Skeletal muscle cell (primary cell): ENCODE measurements at places on chromosomes 3 and 15.

DNA sequence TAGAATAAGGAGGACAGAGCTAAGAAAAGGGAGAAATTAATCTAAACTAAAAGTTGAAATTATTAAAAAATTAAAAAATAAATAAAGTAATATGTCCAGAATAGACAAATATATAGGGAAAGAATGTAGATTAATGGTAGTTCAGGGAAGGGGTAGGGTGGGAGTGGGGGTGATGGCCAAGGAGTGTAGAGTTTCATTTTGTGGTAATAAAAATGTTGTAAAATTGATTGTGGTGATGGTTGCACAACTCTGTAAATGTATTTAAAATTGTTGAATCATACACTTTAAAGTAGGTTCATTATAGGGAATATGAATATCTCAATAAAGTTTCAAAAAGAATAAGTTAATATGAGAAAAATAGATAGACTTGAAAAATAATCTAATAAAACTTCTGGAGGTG is 21.0 kb upstream of the FNDC3B start:
- no peak for DNase-seq

GRCh38 chr3:185071287-185071800 is 81.5 kb downstream of the C3orf70 start:
- no peak for DNase-seq

DNA sequence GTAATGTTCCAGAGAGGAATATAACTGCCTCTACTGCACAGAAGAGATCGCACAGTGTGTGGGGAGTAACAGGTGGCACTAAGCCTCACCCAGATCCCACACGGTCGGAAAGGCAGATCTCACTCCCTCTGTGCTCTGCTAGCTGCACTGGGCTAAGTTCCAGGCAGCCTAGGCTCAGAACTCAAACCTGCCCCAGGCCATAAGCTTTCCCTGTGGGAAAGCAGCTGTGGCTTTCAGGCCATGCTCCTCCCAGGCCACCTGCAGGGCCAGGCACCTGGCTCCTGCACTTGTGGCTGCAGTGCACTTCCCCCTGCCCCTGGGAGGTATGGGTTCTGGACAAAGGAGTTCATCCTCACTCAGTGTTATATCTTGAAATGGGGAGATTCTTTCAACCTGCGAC is 27.5 kb downstream of the PCCB start:
- no peak for DNase-seq

GRCh38 chr3:119219069-119219468 is 21.6 kb downstream of the B4GALT4 start:
- no peak for DNase-seq

DNA sequence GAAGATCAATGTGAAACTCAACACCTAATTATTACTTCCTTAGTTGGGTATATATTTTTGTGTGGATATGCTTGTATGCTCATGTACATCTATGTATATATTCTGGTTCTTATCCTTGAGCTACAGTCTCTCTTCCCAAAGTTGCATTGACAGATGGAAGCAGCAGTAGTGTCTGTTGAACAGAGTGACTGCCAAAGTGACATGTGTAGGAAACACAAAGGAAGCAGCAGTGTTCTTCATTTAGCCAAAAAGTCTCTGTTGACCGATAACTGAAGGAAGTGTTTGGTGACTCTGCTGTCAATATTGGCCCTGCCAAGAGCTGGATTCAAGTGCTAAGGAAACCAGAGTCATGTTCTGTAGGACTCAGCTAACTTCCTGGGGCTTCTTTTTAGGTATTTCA is 123.8 kb downstream of the C3orf70 start:
- DNase-seq = no peak

- no peak for DNase-seq
These were observed 102.1 kb downstream of the SRGAP3 start for GRCh38 chr3:9147215-9147895.

GRCh38 chr3:95172164-95172943 is 1109.5 kb downstream of the NSUN3 start:
- DNase-seq = no peak

DNA sequence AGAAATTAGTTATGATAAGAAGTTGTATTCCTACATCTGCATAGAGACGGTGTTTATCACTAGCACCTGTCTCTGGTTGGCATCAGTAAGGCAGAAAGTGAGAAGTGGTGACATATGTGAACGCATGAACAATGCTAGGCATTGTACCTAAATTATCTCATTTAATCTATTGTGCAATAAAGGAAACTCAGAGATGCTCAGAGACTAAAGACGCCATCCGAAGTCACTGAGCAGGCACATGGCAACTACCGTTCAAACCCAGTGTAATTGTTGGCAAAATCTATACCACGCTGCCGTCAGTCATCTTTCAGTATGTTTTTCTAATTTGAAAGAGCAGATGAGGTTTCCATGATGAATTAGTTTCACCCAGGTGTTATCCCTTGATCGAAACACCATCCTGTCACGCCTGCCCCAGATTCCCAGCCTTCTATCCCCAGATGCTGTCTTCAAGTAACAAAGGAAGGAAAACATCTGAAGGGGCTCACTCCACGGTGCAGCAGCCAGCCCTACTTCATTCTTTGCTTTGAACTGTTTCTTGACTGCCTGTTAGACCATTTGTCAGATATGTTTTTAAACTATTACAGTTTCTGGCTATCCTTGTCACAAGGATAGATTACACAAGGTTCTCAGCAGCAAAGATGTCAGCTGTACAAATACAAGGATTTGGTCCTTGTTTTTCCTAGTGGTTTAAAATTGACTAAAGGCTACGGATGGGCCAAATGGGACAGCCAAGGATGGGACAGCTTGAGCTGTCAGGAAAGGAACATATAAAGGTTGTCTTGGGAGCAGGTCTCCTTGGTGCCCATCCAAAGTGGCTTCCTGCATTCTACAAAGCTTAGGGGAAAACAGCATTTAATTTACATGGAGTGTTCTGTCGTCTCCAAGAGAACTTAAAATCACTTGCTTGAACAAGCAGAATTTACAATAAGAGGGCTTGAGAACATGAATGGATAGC is 99.1 kb downstream of the TMEM108 start:
- no peak for DNase-seq

- no peak for DNase-seq
These were observed 272.4 kb upstream of the TPM1 start for GRCh38 chr15:62770111-62770660.

- DNase-seq = no peak
These were observed 107.4 kb downstream of the TBL1XR1 start for GRCh38 chr3:177089901-177090300.

- DNase-seq = no peak
These were observed 64.2 kb downstream of the ECT2 start for GRCh38 chr3:172814738-172815137.

GRCh38 chr3:150074277-150074676 is 103.6 kb upstream of the PFN2 start:
- DNase-seq = no peak

- no peak for DNase-seq
These were observed 22.5 kb downstream of the KCTD6 start for GRCh38 chr3:58514405-58514804.

- peak; percentile 88 for DNase-seq
These were observed 25.6 kb upstream of the GPR171 start for GRCh38 chr3:151228666-151229040.

DNA sequence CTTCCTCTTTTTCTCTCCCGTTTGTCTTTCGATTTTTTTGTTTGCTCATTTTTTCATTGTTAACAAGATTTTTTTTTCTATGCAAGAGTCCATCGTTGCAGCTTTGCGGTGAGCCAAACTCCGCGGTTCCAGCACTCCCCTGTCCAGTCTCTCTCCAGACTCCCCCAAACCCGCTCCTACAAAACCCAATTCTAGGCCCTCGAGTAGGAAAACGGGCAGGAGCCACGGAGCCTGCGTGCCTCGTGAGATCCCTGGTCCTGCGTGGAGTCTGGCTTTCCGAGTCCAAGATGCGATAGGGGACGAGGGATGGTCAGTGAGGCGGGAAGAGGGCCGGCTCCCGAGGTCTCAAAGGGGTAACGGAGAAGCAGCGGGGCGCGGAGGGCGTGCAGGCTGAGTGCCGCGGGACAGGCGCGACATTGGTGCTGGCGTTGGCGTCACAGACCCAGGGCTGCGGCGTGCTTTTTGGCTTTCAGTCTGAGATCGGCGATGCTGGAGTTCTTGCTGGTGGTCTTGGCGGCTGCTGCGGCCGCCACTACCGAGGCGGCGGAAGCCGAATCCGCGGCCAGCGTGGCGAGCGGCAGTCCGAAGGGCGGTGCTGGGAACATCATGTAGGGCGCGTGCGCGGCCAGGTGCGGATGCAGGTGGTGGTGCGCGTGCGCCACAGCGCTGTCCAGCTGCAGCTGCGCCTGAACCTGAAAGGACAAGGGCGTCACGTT is 8.5 kb downstream of the SHOX2 start:
- DNase-seq = no peak

DNA sequence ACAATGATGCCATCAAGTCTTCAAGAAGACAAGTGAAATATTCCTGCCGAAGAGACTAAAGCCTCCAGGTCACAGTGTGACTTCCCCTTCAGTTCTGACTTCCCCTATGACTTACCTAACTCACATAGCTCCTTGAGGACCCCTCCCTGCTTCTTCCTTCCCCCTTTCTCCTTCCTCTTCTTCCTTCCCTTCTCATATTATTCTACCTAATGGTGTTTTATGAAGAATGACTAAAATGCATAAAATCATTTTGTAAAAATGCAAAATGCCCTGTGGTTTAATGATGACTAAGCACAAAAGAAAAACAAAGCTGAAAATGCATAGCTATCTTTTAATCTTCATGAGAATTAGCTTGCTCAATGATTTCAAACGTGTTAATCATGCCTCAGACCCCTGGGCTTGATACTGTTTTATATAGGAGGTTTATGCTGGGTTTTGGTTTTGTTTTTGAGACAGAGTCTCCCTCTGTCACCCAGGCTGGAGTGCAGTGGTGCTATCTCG is 26.1 kb upstream of the TM4SF4 start:
- peak; percentile 18 for DNase-seq

GRCh38 chr15:78343276-78344060 is 3.3 kb downstream of the CRABP1 start:
- no peak for DNase-seq

DNA sequence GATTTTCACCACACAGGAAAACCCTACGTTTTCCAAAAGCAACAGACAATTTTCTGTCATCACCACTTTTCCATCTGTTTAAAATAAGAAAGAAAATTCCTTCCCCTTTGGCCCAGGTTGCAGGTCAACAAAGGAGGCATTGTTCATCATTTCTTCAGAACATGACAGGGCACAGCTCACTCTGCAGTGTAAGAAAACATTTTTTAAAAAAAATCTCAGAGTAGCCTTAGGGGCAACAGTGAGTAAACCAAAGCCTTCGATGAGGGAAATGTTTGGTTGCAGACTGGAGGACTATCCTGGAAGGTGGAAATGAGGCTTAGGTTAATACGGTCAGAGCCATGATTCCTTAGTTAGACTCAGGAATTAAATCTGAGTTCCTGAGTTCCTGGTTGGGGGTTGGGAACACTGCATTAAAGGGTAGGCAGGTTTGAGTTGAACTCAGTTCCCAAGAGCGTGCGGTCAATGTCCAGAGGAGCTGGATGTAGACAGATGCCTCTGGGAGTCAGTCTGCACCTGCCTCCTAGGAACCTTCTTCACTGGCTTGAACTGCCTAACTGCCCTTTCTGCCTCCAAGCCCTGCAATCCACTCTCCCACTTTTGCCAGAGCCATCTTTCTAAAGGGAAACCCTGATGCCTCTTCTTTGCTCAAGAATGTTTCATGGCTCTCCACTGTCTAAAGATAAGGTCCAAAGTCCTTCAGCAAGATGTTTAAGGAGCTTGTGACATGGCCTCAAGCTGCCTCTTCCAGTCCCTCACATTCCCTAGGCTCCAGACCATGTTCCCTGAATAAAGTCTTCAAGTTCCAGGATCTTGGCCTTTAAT is 3.3 kb upstream of the HES1 start:
- no peak for DNase-seq

- no peak for DNase-seq
These were observed 349.5 kb upstream of the MANF start for GRCh38 chr3:51035630-51036029.

DNA sequence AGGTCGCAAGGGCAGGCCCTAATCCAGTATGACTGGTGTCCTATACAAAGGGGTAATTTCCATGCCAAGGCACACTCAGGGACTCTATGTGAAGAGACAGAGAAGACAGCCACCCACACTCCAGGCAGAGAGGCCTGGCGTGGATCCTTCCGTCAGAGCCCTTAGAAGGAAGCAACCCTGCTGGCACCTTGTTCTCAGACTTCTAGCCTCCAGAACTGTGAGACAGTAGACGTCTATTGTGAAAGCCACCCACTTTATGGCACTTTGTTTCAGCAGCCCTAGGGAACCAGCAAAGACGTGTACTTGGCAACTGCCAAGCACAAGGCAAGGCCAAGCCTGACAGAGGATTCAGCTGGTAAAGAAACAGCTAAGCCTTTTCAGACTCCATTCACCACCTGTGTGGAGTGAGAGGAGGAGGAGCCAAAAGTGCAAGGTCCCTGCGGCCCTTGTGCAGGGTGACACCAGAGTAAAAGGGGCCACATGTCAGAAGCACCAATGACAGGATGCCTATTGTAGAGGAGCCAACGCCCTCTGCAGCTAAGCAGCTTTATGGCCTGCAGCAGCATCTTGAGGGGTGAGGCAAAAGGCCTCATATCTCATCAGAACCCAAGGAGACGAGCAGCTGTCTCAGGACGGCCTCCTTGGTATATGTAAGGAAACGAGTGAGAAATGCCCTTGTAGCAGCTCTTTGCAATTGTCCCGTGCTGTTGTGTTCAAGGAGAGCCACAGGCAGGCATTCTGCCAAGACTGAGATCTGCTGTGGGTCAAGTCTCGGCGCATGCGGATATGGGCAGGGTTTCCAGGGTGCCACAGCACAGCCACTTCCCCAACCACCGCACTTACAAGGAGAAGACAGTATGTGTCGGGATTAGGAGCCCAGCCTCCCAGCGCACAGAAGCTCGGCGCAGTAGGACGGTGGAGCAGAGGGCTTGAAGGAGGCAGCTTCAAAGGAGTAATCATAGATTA is 121.5 kb upstream of the LIPC start:
- no peak for DNase-seq

GRCh38 chr3:126308394-126309125 is 48.6 kb downstream of the KLF15 start:
- DNase-seq = no peak
